Islet precursor cell (in vitro differentiated cells): ENCODE measurements at places on chromosomes 16 and 17.

DNA sequence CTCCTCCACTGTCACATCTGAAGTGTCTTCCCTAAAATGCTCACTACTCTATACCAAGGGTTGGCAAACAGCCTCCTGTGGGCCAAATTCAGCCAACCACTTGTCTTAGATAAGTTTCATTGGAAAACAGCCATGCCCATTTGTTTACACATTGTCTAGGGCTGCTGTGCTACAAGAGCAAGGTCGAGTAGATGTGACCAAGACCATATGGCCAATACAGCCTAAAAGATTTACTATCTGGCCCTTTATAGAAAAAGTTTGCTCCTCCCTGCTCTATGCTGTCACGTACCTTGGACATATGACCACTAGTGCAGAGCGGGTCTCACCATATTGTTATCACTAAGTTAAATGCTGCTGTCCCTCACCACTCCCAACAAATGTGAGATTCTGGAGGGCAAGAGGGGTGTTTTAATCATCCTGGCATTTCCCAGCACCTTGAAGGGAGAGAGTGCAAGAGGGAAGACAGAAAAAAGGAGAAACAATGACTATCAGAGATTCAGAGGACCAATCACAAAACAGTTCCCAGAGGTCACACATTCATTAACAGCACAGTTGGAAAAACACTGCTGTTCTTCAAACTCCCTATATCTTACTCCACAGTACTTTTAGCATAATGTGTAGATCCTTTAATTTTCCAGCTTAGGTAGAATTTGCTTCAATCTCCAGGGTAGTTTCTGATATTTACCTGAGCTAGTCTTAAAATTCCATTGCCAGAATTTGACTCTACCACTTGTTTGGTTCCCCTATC lies 13.2 kb downstream of the LSM12 start:
- no peak for DNase-seq

GRCh38 chr16:56630134-56630533 lies 2.3 kb upstream of the MT1M start:
- no peak for DNase-seq

DNA sequence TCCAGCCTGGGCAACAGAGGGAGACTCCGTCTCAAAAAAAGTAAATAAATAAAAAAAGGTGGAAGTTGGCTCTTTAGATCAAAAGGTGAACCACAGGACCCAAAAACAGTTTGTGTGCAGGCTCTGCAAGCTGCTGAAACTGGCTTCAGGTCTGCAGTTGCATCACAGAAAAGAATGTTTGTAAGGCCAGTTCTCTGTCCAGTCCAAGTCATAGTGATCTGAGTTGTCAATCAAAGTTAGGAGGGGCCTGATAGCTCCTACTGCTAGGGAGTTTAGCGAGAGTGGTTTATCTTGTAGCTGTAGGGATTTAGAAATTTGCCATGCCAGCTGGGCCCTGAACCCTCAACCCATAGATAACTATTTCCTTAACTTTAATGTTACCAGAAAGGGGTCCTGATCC lies 101.2 kb upstream of the CACNG5 start:
- no peak for DNase-seq

- peak; percentile 43 for DNase-seq
Measured at GRCh38 chr16:80664226-80664625, 123.4 kb downstream of the DYNLRB2 start.

DNA sequence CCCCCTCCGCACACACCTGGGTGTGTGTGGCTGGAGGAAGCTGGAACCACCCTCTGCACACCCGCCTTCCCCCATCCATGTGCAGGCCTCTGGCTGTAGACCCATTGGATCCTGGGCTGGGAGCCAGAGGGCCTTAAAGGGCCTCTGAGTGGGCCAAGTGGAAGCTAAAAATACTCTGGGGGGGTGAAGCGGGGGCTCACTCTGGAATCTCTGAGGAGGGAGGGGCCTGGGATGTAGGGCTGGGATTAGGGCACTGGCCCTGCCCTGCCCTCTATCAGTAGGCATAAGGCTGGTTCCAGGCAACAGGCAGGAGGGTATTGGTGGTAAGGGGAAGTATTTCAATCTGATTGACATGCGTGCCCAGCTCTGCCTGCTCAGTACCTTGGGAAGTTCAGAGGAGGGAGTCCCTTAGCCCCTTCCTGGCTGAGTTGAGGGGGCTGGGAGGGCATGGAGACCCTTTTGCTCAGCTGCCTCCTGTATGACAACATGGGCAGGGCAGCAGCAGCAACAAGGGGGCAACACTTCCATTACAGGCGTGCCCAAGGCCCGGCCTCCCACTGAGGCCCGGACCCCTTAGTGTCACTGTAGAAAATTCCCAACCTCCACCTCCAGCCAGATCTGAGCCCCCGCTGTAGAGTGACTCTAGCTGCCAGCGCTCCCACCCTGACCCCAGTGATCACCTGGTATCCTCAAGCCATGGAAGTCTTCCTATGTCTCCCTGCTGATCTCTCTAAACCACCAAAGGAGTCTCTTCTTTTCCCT lies 5.2 kb downstream of the ITGA3 start:
- DNase-seq, result no peak

- DNase-seq, result peak; percentile 98
Measured at GRCh38 chr17:50177983-50178834, 12.4 kb downstream of the SGCA start.

DNA sequence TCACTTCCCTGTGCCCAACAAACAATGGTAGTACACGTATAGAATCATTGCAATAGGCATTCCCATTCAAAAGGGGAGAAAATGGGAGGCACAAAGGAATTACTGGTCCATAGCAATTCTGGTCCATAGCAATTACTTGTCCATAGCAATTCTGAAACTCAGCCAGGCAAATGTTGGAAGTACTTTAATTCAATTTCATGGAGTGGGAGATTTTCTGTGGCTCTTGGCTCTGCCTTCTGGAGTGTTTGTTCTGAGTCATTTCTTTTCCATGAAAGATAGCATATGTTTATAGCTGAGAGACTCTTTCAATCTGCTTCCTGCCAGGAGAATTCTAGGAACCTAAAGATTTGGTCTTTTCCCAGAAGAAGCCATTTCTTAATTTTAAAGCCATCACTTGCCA lies 182.8 kb upstream of the ELAC2 start:
- DNase-seq, result no peak

GRCh38 chr16:50368410-50369132 lies at the start of gene BRD7:
Gene BRD7 (minus strand): TSS chr16:50368988. CDS start chr16:50368774, 214 bp downstream.
- peak; percentile 82 for DNase-seq

- DNase-seq, result no peak
Measured at GRCh38 chr16:27417047-27417671, 15.2 kb downstream of the IL21R start.

- peak; percentile 59 for DNase-seq
Measured at GRCh38 chr16:58046054-58046881, 20.7 kb downstream of the MMP15 start.

- DNase-seq, result no peak
Measured at GRCh38 chr17:31371511-31372097, 19.9 kb upstream of the RAB11FIP4 start.

GRCh38 chr17:27978689-27979175 lies 63.7 kb upstream of the NLK start:
- no peak for DNase-seq

DNA sequence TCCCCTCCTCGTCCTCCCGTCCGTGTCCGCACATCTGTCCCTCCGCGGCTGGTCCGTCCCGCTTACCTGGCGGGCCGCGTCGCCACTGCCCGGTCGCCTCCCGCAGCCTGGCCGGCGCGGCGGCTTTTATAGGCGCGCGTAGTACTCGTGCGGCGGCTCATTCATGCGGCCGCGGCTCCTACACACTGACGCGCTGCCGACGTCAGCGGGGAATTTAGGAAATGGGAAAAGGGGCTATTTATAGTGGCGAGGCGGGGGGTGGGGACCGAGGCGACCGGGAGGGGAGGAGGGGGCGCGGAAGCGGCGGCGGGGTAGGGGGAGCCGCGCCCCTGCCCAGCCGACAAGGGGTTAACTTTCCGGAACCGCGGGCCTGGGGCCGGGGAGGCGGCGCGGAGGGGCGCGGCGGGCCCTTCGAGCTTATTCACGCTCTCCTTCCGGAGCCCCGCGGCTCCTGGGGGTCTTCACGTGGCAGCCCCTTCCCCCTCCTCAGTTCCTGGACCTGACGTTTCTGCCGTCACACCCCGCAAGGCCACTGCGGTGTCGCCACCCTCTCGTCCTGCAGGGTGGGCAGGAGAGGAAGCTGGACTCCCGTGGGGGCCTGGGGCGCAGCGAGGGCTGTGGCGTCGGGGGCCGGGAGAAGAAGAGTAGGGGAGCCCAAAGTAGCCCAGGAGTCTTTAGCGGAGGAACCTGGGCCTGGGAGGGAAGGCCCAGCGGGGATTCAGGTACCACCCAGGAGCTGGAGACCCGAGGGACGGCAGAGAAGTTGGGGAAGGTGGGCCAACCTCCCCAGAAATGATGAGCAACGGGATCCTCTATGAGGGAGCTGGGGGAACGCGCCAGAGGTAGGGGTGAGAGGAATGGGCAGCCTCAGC lies 3.6 kb upstream of the HIC1 start:
- no peak for DNase-seq

GRCh38 chr16:72952811-72953271 lies 95.1 kb downstream of the ZFHX3 start:
- peak; percentile 86 for DNase-seq

DNA sequence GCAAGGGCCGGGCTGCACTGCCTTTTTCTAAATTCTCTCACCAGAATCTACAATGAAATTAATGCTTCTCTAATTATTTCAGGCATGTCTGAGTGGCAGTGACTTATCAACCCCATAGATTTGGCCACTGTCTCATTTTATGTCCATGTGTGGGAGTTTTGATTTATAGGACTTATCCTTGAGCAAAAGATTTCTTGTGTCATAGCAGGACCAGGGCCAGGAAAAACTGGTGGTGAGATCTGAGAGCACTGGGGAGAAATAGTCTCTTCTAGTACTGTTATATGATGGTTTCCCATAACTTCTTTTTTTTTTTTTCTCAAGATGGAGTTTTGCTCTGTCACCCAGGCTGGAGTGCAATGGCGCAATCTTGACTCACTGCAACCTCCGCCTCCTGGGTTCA lies 1.5 kb upstream of the KRT23 start:
- no peak for DNase-seq

DNA sequence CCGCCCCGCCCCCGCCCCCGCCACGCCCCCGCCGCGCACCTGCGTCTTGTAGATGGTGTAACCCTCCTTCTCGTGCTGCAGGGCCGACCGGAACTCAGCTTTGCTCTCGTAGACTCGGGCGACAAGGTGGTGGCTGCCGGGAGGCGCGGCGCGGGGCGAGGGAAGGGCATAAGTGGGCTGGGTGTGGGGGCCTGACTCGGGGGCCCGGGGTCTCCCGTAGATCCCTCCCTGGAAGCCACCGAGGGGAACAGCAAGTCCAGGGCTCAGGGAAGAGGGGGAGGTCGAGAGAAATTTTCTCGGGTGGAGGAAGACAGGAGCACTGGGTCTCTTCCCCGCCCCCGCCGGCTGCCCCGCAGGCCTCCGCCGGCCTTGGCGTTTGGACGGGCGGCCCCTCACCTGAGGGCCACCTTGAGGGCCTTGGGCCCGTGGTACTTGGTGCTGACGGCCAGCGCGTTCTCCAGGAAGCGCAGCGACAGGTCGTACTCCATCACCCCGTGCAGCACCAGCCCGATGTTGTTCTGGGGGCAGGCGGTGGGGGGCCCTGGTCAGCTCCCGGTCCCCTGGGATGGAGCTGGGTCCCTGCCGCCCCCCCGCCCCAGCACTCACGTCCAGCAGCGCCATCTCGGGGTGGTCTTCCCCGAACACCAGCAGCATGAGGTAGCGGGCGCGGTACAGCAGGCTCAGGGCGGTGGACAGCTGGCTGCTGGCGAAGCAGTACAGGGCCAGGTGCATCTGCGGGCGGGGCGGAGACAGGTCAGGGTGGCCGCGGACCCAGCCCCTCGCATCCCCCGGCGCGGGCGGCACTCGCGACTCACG lies 19.4 kb downstream of the CLUH start:
- DNase-seq, result peak; percentile 56

DNA sequence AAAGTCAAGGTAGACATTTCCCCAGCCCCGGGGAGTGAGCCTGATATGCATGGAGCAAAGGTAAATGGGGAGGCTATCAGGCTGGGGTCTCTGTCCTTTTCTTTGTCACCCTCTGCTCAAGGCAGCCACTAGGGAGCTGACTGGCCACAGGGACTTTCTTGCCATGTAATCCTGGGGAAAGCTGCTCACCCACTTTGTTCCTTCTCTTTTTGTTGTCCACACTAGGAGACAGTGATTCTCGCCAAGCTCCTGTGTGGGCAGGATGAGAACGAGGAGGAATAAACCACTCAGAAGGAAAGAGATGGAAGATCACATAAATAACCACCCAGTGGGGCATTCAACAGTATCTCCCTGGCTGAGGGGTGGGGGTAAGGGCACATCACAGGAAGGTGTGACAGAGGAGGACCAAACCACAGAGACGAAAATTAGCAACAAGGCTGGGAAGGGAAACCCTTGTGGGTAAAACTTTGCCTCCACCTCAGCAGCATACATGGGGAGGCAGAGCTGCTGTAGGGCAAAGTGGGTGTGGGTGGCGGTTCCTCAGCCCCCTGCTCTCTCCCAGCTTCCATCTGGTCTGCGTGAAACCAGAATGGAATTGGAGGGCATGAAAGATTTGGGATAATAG lies 26.2 kb upstream of the CCL1 start:
- peak; percentile 41 for DNase-seq

GRCh38 chr17:69524854-69525253 lies 110.4 kb downstream of the MAP2K6 start:
- no peak for DNase-seq

DNA sequence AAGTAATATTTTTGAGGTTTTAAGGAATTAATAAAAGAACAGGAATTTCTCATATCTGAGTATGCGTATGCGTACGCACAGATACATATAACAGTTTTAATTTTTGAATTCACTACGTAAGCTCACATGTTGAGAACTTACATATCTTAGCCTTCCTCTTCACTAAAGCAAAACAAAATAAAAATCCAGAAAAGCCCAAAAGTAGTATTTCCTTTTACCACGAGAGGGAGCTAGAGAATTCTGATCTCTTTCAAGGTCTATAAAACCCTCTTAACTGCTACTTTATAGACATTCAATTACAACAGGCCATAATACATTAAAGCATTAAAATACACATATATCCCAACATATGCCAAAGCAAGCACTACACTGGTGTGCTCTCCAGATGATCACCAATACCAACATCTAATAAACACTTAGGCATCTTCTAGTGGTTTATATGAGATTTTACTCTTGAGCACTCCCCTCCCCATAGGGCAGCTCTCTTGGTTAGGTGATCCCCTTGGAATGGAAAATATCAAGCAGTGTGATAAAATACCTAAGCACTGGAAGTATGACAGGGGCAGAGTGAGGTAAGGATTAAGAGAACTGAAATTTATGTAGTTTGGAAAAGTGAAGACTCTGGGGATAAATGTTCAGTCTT lies 94.0 kb downstream of the SKAP1 start:
- DNase-seq, result no peak

GRCh38 chr16:83533193-83533592 lies 274.6 kb upstream of the HSBP1 start:
- peak; percentile 54 for DNase-seq

- no peak for DNase-seq
Measured at GRCh38 chr16:27168790-27169189, 34.5 kb upstream of the KDM8 start.

GRCh38 chr16:19213885-19214284 lies 45.8 kb downstream of the SYT17 start:
- no peak for DNase-seq

DNA sequence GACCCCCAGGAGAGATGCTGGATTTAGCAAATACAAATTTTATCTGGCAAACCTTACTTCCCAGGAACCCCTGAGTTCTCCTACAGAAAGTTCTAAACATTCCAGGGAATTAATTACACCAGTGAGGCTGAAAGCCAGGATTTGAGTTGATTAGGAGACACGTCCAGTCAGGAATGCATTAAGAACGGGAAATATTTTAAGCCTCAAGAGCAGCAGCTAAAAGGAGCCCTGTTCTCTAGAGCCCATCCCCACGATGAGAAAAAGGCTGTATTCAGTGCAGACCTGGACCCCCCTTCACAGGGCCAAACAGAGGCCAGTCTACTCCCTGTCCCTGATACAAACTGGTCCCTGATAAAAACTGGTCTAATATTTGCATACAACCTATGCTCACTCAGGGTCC lies 55.0 kb downstream of the VAT1L start:
- DNase-seq, result peak; percentile 63
